Activated naive CD8-positive, alpha-beta T cell treated with anti-CD3 and anti-CD28 coated beads, Interleukin-2, amount 50 U/mL, for 16 hours (primary cell): ENCODE measurements at places on chromosomes 2 and 18.

- no peak for DNase-seq
Measured at GRCh38 chr2:44623622-44624351, 262.0 kb downstream of the CAMKMT start.

DNA sequence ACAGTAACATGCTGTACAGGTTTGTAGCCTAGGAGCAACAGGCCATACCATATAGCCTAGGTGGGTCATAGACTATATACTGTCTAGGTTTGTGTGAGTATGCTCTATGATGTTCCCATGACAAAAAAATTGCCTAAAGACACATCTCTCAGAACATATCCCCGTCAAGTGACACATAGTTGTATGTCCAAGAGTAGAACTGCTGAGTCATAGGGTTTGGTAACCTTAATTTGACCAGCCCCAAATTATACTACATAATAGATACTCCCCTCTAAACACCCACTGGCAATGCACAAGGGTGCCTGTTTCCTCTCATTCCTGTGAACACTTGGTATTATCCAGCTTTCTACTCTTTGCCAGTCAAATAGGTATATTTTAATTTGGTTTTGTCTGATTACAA lies 161.6 kb downstream of the LCLAT1 start:
- no peak for DNase-seq

- no peak for DNase-seq
Measured at GRCh38 chr2:127012215-127012614, 94.7 kb downstream of the BIN1 start.

DNA sequence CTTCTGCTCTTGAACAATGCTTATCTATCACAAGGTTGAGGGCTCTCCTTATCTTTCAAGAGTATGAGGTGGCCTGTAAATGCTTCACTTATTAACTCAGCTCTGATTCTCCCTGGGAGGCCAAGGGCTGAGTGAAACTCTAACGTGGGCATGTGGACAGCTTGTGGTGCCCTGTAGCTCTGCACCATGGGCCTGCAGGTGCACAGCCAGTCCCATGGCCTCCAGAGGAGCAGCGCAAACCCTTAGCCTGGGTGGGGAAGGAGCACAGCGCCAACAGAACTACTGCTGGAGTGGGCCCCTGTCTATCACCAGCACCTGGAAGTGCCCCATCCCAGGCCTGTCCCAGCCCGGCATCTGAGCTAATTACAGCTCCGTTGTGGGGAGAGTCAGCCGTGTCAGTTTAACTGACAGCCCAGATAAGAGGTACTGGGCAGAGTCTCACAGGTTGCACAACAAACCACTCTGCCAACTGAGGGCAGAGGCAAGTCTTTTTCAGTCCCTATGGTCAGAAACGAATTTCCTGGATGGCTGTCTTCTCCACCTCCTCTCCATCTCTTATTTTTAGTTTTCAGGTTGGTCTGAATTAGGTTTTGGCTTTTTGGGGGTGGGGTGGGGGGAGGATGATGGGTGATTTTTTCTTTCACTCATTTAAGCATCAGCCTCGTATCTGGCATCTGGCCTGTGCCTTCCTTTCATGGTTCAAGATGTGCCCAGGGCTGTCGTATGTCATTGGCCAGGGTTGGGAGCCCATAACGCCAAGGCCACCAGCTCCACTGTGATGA lies 219.5 kb downstream of the BCL2 start:
- DNase-seq, result no peak
